ENCODE measurements at places on chromosomes 12 and 14.
A peak's percentile ranks its signal among the peaks of the same experiment; 100 is the strongest.

- peak overlapping the region; percentile 45 for H3K4me3 ChIP-seq
- DNase-seq, result no peak
- no peaks in the 10 kb centered on the region for H3K27me3 ChIP-seq
- no peaks in the 10 kb centered on the region for H3K36me3 ChIP-seq
Observed at GRCh38 chr14:91946622-91947474, 646 bp downstream of the FBLN5 start.

- no peak overlapping the region for H3K27ac ChIP-seq
- no peaks in the 10 kb centered on the region for H3K36me3 ChIP-seq
- no peak for DNase-seq
- H3K4me3 ChIP-seq, result no peak overlapping the region
Observed at GRCh38 chr12:86727160-86727559, 471.0 kb upstream of the MGAT4C start.

DNA sequence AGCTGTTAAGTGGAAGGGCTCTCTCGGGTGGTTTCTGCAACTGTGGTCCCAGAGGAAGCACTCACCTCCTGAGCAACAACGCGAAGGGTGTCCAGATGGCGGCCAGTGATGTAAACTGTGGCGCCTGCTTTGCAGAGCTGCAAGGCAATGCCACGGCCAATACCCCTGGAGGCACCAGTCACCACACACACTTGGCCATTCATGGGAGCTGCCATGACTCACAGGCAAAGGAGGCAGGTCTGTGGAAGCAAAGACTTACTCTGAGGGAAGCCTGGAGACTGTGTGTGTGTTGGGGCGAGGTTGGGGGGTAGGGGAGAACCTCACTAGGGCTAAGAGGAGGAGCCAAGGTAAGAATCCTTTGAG is 707 bp downstream of the DHRS1 start:
- H3K27ac ChIP-seq, result peak overlapping the region; percentile 96
- peaks cover 64% of the 10 kb centered on the region for H3K36me3 ChIP-seq
- peak overlapping the region; percentile 92 for H3K4me3 ChIP-seq
- no peaks in the 10 kb centered on the region for H3K27me3 ChIP-seq
- peaks cover 25% of the 10 kb centered on the region for H3K4me1 ChIP-seq

DNA sequence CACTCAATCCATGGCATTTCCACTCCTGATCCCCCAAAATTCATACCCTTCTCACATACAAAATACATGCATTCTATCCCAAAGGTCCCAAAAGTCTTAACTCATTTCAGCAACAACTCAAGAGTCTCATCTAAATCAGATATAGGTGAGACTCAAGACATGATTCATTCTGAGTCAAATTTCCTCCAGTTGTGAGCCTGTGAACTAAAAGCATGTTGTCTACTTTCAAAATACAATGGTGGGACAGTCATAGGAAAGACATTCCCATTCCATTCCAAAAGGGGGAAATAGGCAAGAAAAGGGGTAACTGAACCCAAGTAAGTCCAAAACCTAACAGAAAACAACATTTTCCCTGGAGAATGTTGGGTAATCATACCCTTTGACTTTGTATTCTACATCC is 103.3 kb downstream of the C12orf75 start:
- no peak overlapping the region for H3K27ac ChIP-seq
- no peaks in the 10 kb centered on the region for H3K36me3 ChIP-seq
- no peak overlapping the region for H3K4me3 ChIP-seq
- no peaks in the 10 kb centered on the region for H3K4me1 ChIP-seq
- DNase-seq, result no peak

- H3K27ac ChIP-seq, result no peak overlapping the region
- H3K4me3 ChIP-seq, result no peak overlapping the region
- no peaks in the 10 kb centered on the region for H3K27me3 ChIP-seq
- no peak for DNase-seq
Observed at GRCh38 chr14:74826574-74826973, 49.4 kb downstream of the PROX2 start.
